Frontal cortex (tissue), 4 donors: ENCODE measurements at places on chromosomes 13 and 19. TPM values are rescaled to one million over a fixed set of nuclear protein-coding genes. Genes with fewer than 3 reads are reported as not detected.

The ETV2 gene
- 0.82 TPM for total RNA-seq

GRCh38 chr19:41050426-41050825 is 37.8 kb upstream of the CYP2A13 start:
- no peak for DNase-seq

The RGS9BP gene
- total RNA-seq, result 0.41 TPM

The KIR2DL1 gene
- total RNA-seq, result not detected

- DNase-seq, result no peak
Measured at GRCh38 chr13:44451126-44451525, 77.5 kb downstream of the SERP2 start.

GRCh38 chr19:52935434-52935833 is 12.2 kb upstream of the ZNF888 start:
- DNase-seq, result no peak

The TUBA3C gene
- total RNA-seq, result not detected

GRCh38 chr19:16366433-16367260 is 42.0 kb downstream of the KLF2 start:
- no peak for DNase-seq

GRCh38 chr19:51470966-51471365 is 7.4 kb upstream of the CEACAM18 start:
- DNase-seq, result no peak

The ACER1 gene
- total RNA-seq, result not detected

GRCh38 chr19:29105629-29106292 is 107.2 kb downstream of the UQCRFS1 start:
- DNase-seq, result no peak

GRCh38 chr19:41223431-41224234 is 4.6 kb downstream of the AXL start:
- DNase-seq, result no peak

DNA sequence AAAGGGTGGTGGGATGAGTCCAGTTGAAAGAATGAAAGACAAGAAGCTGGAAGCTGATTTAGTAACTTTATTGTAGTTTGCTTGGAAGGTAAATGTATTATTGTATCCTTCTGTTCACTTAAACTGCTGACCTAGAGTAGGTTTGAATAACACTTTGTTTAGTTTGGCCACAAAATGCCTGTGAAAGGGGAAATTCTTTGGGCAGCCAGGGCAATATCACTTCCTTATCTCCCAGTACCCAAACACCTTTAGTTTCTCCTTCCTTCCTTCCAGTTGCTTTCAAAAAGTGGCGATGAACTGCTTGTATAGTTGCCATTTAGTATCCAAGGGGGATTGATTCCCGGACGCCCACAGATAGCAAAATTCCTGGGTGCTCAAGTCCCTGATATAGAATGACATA is 120.1 kb downstream of the PAN3 start:
- no peak for DNase-seq

GRCh38 chr19:31347828-31348392 is 1.3 kb downstream of the TSHZ3 start:
- no peak for DNase-seq

The STOML3 gene
- total RNA-seq, result not detected
